ENCODE measurements at places on chromosomes 1 and 21.

DNA sequence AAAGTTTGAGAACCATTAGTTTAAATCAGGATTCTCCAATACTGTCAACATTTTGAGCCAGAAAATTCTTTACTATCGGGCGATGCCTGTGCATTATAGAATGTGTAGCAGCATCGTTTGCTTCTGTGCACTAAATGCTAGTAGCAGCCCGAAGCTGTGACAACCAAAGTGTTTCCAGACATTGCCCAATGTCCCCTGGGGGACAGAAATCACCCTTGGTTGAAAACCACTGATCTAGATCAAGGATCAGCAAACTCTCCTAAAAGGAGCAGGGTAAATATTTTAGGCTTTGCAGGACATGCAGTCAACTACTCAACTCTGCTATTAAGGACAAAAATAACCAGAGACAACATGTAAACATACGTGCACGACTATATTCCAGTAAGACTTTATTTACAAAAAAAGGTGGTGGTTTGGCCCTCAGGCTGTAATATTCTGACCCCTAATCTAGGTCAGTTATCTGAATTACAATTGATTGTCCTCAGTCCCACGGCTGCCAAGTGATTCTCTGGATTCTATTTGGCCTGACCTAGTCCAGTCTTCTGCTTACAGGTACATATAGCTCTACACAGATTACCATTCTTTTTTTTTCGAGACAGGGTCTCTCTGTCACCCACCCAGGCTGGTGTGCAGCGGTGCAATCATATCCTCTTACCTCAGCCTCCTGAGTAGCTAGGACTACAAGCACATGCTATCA lies 10.6 kb downstream of the FAF1 start:
- peaks cover 11% of the 10 kb centered on the region for H3K36me3 ChIP-seq
- H3K4me1 ChIP-seq, result peaks cover 7% of the 10 kb centered on the region
- H3K4me3 ChIP-seq, result no peak overlapping the region
- DNase-seq, result no peak
- H3K27me3 ChIP-seq, result no peaks in the 10 kb centered on the region
- no peak overlapping the region for H3K27ac ChIP-seq

- DNase-seq, result no peak
- no peaks in the 10 kb centered on the region for H3K4me1 ChIP-seq
- H3K27me3 ChIP-seq, result no peaks in the 10 kb centered on the region
- no peak overlapping the region for H3K4me3 ChIP-seq
Observed at GRCh38 chr1:19824541-19824940, 9.5 kb upstream of the RNF186 start.

DNA sequence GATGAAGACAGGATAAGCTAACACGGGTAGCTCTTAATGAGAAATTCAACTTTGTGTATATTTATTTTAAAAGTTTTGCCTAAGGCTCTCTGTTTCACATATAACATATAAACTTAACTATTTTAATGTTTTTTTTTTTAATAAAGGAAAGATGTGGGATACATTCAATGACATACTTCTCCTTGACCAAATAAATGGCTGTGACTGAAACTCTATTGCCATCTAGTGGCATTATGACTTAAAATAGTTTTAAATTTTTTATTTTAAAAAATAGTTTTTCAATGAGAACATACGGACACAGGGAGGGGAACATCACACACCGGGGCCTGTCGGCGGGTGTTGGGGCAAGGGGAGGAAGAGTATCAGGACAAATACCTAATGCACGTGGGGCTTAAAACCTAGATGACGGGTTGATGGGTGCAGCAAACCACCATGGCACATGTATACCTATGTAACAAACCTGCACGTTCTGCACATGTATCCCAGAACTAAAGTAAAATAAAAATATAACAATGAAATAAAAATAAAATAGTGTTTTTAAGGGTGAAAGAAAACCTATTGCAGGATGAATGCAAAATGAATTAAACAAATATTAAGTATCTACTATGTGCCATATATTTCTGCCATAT lies 83.4 kb downstream of the LYST start:
- no peak overlapping the region for H3K27ac ChIP-seq
- H3K36me3 ChIP-seq, result no peaks in the 10 kb centered on the region
- DNase-seq, result no peak

GRCh38 chr1:200739702-200740570 lies 1.2 kb downstream of the CAMSAP2 start:
- H3K27ac ChIP-seq, result peak overlapping the region; percentile 97
- peaks cover 8% of the 10 kb centered on the region for H3K27me3 ChIP-seq
- H3K4me1 ChIP-seq, result peaks cover 3% of the 10 kb centered on the region

- H3K4me1 ChIP-seq, result no peaks in the 10 kb centered on the region
- no peak overlapping the region for H3K4me3 ChIP-seq
- H3K27me3 ChIP-seq, result no peaks in the 10 kb centered on the region
- H3K27ac ChIP-seq, result no peak overlapping the region
- H3K36me3 ChIP-seq, result no peaks in the 10 kb centered on the region
Observed at GRCh38 chr1:161989786-161990185, 33.9 kb downstream of the OLFML2B start.

DNA sequence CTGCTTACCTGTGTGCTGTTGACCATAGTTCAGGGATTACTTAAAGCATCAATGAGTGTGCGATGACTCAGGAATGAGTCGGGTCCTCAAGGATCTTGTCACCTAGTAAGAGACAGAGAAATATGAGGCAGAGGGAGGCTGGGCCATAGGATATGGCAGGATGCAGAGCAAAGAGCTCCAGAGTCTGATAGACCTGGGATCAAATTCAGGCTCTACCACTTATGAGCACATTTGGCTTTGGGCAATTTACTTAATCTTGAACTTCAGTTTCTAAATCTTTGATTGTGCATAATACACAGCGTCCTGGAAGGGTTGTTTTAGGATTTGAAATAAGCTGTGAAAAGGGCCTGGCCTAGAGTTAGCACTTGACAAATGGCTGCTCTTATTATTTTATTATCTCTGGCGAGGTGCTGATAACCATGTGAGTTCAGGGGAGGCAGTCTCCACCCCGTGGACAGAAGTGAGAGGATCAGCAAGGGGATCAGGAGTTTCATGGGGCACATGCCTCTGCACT lies 94.5 kb downstream of the ROR1 start:
- no peak overlapping the region for H3K4me3 ChIP-seq
- no peaks in the 10 kb centered on the region for H3K36me3 ChIP-seq
- peak; percentile 48 for DNase-seq

DNA sequence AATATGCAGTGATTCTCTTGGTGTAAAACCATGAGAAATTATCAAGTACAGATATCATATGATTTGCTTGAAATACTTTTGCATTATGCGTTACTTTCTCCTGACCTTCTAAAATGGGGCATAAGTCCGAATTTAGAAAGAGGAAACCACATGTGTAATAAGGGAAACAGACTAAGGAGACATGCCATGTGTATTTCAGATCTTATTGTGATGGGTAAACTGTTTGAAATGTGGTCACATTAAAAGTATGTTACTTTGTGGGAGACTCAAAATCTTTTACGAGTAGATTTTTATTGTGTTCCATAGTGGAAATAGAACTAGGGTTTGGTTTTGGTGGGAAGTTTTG lies 173.0 kb downstream of the NFIA start:
- no peaks in the 10 kb centered on the region for H3K27me3 ChIP-seq
- H3K4me3 ChIP-seq, result no peak overlapping the region
- H3K27ac ChIP-seq, result peak overlapping the region; percentile 3
- H3K4me1 ChIP-seq, result no peaks in the 10 kb centered on the region
- no peak for DNase-seq

DNA sequence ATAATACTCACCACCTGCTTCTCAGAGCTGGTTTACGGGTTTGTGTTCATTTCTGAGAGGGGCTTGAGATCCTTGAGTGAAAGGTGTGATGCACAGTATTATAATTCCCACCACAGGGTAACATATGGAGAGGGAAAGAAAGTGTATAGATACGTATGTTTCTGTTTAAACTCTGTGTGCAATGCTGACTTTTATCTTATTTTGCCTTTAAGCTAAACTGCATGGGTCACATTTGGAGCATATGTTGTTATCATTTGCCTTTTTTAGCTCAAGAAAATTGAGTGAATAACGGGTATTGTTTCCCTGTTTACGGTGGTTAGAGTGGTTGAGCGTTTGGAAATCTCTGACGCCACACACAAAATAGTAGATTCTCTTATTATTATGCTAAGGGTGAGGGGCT lies 191.1 kb upstream of the NFIA start:
- H3K27ac ChIP-seq, result no peak overlapping the region
- no peak overlapping the region for H3K4me3 ChIP-seq
- H3K27me3 ChIP-seq, result no peaks in the 10 kb centered on the region
- H3K36me3 ChIP-seq, result no peaks in the 10 kb centered on the region

- H3K27me3 ChIP-seq, result no peaks in the 10 kb centered on the region
- no peak for DNase-seq
- H3K27ac ChIP-seq, result no peak overlapping the region
- no peak overlapping the region for H3K4me3 ChIP-seq
- no peaks in the 10 kb centered on the region for H3K36me3 ChIP-seq
- no peaks in the 10 kb centered on the region for H3K4me1 ChIP-seq
Observed at GRCh38 chr1:94275083-94275482, 37.7 kb upstream of the ARHGAP29 start.

DNA sequence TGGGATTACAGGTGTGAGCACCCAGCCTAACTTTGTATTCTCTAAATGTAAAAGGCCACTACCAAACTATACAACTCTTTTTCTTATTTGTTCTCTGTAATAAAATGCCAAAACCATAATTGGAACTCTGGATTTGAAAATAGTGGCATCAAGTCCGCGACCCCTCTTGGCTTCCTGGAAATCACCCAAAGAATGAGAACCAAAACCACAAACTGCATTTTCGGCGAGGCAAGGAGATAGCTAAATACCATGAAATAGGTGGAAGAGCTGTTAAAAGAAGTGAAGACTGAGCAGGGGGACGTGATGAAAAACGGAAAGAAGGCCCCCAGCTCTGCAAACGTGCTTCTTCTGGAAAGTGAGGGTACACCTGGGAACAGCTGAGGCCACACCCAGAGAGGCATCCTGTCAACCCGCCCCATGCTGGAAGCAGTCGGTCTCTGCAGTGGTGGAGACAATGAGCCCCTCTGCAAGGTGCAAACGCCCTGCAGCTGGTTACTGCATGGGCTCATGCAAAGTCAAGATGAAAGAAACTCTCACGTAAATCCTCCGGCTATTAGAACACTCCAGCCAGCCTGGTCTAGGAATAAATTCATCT lies 22.5 kb downstream of the VPS26C start:
- peaks cover 3% of the 10 kb centered on the region for H3K4me1 ChIP-seq
- DNase-seq, result peak; percentile 64
- no peak overlapping the region for H3K4me3 ChIP-seq
- H3K27me3 ChIP-seq, result no peaks in the 10 kb centered on the region

DNA sequence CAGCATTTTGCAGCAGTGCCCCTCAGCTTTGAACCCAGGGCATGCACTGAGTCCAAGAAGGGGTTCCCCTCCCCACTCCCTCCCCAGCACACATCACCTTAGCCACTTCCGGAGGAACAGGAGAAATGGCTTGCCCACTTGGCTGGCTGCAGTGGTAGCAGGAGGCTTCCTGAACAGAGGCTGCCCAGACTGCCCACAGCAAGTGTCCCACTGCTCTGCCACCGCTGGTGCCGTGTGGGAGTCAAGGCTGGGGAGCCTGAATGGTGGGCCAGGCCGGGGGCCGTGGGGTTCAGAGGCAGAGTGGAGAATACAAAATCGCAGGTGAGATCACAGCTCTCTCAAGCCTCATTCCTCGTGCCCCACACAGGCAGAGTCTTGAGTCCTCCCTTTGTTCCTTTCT lies 34.5 kb downstream of the CD247 start:
- H3K4me3 ChIP-seq, result no peak overlapping the region
- no peaks in the 10 kb centered on the region for H3K27me3 ChIP-seq
- H3K36me3 ChIP-seq, result no peaks in the 10 kb centered on the region
- H3K27ac ChIP-seq, result no peak overlapping the region
- peaks cover 3% of the 10 kb centered on the region for H3K4me1 ChIP-seq
- DNase-seq, result no peak

GRCh38 chr1:13825033-13825432 lies 125.0 kb downstream of the PRDM2 start:
- H3K36me3 ChIP-seq, result no peaks in the 10 kb centered on the region
- H3K27me3 ChIP-seq, result peaks cover 21% of the 10 kb centered on the region
- no peak overlapping the region for H3K27ac ChIP-seq
- DNase-seq, result no peak

DNA sequence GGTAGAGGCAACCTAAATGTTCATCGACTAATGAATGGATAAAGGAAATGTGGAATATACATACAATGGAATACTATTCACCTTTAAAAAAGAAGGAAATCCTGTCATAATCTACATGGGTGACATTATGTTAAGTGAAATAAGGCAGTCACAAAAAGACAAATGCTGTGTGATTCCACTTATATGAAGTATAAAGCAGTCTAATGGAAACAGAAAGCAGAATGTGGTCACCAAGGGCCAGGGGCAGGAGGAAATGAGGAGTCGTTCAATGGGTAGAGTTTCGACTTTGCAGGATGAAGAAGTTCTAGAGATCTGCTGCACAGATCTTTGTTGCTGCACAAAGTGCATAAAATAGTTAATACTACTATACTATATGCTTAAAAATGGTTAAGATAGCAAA lies 7.8 kb downstream of the DIPK1A start:
- no peak overlapping the region for H3K27ac ChIP-seq
- DNase-seq, result no peak
- H3K4me1 ChIP-seq, result no peaks in the 10 kb centered on the region

GRCh38 chr1:32626176-32626575 lies 24.2 kb downstream of the ZBTB8OS start:
- no peaks in the 10 kb centered on the region for H3K27me3 ChIP-seq
- H3K4me1 ChIP-seq, result no peaks in the 10 kb centered on the region
- H3K27ac ChIP-seq, result no peak overlapping the region
- peaks cover 61% of the 10 kb centered on the region for H3K36me3 ChIP-seq
- H3K4me3 ChIP-seq, result no peak overlapping the region
- no peak for DNase-seq

- DNase-seq, result no peak
- no peaks in the 10 kb centered on the region for H3K27me3 ChIP-seq
- no peaks in the 10 kb centered on the region for H3K4me1 ChIP-seq
- H3K36me3 ChIP-seq, result peaks cover 80% of the 10 kb centered on the region
- H3K4me3 ChIP-seq, result no peak overlapping the region
- peak overlapping the region; percentile 17 for H3K27ac ChIP-seq
Observed at GRCh38 chr1:235138821-235139220, 10.2 kb upstream of the TOMM20 start.

DNA sequence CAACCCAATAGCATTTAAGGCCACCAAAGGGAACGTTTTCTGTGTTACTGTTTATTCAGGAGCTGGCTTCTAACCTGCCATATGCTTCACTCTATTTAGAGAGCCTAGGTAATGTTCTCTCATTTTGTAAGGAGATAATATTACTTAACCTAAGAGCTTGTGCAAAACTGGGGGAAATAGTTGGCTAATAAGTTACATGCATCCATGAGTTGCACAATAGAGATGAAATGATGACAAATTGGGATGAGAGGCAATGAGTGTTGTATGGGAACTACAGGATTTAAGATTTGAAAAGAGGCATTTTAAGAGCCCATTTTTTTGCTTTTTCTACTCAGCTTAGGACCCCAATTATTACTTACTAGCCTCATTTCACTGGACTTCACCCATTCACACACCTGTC lies 151.0 kb downstream of the ST6GALNAC3 start:
- no peak for DNase-seq
- H3K27me3 ChIP-seq, result no peaks in the 10 kb centered on the region
- H3K27ac ChIP-seq, result no peak overlapping the region
- no peak overlapping the region for H3K4me3 ChIP-seq
- H3K36me3 ChIP-seq, result no peaks in the 10 kb centered on the region

- DNase-seq, result peak; percentile 79
- H3K36me3 ChIP-seq, result no peaks in the 10 kb centered on the region
- no peaks in the 10 kb centered on the region for H3K4me1 ChIP-seq
- no peak within 1 kb of the TSS for H3K4me3 ChIP-seq
- no peak within 1 kb of the TSS for H3K27ac ChIP-seq
Observed at GRCh38 chr1:54980528-54981241, at the start of gene TMEM61. Gene TMEM61, plus strand, starts transcription at chr1:54980628. Its CDS starts 438 bp downstream, at chr1:54981066.
